ENCODE measurements at places on chromosomes 12 and 14.

- DNase-seq, result no peak
Observed at GRCh38 chr14:90922141-90922540, 105.9 kb upstream of the TTC7B start.

DNA sequence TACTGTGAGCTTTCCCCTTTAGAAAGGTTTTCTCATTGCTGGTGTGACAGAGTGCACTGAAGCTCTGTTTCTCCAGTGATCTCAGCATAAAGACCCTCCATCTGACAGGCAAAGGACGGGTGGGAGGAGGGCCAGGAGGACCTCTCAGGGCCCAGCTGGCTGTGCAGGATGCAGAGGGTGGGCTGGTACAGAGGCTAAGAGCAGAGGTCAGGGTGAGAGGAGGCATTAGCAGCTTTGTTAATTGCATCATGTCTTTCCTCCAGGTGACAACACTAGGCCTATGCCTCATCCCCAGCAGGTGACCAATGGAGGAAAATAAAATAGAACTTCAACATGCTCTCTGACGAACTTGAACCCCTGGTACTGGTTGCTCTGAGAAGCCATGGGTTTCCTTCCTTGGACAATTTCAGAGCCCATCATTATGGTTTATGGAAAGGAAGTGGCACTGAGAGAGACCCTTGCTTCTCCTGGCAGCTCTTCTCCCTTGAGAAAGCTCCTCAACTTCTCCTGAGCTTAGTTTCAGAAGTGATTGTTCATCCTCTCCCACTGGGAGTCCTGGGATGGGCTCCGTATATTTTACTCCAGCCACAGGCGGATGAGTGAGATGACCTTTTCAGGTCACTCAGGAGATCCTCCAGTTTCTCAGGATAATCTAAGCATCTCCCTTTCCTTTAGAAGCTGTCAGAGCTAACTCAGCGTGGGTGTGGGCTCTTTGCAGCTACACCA, 45.8 kb upstream of the ATP23 start:
- no peak for DNase-seq

DNA sequence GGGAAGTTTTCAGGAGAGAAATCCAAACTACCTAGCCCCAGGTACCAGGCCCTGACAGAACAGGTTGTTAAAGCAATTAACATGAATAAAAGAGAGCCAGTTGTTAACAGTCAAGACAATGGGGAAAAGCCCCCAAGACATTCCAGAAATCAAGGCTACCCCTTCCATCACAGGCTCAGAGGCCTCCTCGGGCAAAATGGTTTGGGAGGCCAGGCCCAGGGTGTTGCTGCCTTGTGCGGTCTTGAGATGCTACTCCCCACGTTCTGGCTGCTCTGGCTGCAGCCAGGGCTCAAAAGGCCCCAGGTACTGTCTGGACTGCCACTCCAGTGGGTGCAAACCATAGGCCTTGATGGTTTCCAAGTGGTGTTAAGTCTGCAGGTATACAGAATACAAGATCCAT, 7.0 kb downstream of the CRY1 start:
- no peak for DNase-seq

- DNase-seq, result peak; percentile 89
Observed at GRCh38 chr14:69152902-69153151, at the start of gene DCAF5. DCAF5 (minus strand) TSS chr14:69153119; CDS start chr14:69152978, 141 bp downstream.

GRCh38 chr12:44307506-44308168, 471.8 kb downstream of the TMEM117 start:
- no peak for DNase-seq

GRCh38 chr12:4148418-4149056, 125.0 kb upstream of the CCND2 start:
- no peak for DNase-seq

DNA sequence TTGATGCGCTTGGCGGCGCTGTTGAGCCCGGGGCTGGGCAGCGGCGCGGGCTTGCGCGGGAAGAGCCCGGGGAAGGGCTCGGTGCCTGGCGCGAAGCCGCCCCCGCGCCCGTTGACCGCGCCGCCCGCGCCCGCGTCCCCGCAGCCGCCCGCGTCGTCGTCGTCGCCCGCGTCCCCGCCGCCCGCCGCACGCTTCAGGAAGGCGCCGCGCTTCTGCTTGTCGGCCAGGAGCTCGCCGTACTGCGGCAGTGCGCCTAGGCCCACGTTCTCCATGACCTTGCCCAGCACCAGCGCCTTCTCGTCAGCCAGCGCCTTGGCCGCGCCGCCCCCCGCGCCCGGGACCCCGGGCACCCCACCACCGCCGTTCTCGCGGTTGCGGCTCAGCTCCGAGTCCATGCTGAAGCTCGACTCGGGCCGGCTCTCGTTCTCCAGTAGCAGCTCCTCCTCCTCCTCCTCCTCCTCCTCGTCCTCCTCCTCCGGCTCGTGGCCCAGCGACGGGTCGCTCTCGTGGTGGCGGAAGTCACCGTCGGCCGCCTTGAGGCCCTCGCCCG, 97.2 kb downstream of the BCL11B start:
- DNase-seq, result no peak

GRCh38 chr12:132489602-132490266, at the start of gene FBRSL1:
FBRSL1 (plus strand) TSS chr12:132490151.
- peak; percentile 96 for DNase-seq

- DNase-seq, result no peak
Observed at GRCh38 chr12:59733200-59733599, 137.4 kb downstream of the SLC16A7 start.

GRCh38 chr12:25323581-25323982, 72.9 kb upstream of the KRAS start:
- no peak for DNase-seq

GRCh38 chr14:61326847-61327246, 5.5 kb downstream of the PRKCH start:
- DNase-seq, result no peak

DNA sequence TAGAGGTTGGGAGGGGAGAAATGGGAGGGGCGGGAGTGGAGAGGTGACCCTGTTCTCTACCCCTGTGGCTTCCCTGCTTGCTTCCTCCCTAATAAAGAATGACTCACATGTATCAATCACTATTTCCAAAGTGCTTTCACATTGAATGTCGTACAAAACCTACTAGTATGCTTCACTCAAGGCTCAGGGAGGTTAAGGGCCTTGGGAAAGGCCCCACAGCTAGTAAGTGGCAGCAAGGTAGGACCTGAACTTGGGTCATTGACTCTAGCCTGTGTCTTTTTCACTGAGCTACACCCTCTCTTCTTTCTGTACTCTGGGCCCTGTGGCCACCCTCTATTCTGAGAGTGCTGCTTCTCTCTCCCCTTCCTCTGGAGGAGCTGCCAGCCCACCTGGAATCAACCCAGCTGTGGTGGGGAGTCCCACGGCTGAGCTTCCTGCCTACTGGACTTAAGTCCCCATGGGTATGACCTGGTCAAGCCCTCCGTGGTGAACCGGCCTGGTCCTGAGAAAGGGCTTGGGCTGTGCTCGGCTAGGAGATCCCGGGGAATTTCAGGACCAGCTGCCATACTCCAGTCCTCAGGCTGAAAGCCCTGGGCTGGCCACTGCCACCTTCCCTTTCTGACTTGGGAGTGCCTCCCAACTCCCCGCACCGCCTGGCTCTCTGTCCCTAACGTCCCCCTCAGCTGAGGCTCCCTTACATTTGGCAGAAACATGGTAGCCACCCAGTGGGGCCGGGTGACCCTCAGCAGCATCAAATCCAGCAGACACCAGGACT, 13.0 kb downstream of the SLC48A1 start:
- no peak for DNase-seq

GRCh38 chr12:122827258-122827657, 8.0 kb upstream of the HIP1R start:
- no peak for DNase-seq

DNA sequence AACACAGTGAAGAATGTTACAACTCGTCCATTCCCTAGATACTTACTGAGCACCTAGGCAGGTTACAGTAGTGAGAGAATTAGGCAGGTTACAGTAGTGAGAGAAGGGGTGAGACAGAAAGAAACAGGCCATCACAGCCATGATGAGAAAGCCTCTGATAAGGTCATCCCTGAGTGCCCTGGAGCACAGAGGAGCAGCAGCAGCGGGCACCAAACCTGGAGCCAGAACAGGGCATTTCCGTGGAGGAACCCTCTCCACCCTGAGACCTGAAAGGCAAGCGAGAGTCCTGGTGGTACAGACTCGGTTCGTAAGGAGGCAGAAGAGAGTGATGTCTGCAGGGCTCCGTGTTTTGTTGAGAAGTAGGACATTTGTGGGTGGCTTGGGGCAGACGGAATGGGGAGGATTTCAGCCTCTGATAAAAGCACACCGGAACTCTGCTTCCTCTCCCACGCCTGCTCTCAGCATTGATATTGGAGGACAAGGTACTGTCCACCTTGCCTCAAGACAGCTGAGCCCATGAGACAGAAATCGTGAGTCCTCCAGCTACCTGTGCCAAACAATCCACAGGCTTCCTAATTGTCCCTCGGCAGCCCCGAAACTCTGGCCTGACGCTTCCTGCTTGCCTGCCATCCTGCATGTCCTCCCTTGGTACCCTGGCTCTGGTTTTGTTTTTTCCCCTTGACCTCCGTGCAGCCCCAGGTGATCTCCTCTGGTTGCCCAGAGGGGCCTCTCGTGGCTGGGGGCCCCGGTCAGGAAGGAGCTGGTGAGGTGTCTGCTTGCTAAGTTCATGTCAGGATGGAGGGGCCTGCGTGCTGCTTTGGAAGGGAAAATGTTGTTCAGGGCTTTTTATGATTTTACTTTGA, 136.1 kb downstream of the GCH1 start:
- no peak for DNase-seq

DNA sequence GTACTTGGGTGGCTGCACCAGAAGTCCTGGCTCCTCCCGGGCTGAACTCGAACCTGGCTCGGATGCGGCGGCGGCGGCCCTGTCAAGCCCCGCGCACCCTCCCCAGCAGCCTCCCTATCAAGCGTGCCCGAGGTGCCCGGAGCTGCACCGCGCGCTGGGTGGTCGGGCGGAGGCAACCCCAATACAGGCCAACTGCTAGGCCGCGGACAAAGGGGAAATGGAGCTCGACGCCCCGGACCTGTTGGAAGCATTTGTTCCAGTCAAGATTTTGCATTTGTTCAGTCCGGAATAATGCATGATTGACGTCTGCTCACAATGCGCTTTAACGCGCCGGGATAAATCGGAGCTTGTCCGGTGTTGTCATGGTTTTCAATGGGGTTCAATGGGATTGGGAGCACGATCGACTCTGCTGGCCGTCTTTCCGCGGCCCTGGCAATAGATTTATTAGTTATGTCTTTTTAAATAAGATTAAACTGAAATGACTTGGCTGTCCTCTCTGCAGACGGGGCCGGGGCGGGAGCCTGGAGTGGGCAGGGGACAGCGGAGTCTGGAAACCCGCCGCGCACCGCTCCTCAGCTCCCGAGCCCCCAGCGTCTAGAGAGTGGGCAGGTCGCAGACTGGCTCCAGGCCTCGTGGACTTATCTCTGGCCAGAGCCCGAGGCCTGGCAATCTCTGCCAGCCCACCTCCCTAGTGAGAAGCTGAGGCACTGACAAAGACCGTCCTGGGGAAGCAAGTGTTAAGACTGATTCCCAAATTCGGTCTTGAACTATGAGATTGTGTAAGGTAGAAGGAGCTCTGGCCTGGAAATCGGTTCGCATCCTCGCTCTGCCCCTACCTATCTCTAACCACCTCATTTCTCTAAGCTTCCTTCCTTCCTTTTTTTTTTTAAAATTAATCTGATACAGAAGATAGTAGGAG, 1.7 kb upstream of the NKX2-8 start:
- peak; percentile 30 for DNase-seq

GRCh38 chr12:126936181-126936851, 1330.7 kb upstream of the TMEM132C start:
- no peak for DNase-seq

GRCh38 chr12:56338308-56339157, at the start of gene IL23A:
IL23A (plus strand) TSS chr12:56338884; CDS start chr12:56339045, 161 bp downstream.
- no peak for DNase-seq

- DNase-seq, result no peak
Observed at GRCh38 chr14:50344116-50344775, 32.1 kb downstream of the DMAC2L start.

GRCh38 chr14:103539056-103539825, 10.2 kb downstream of the TRMT61A start:
- DNase-seq, result no peak

DNA sequence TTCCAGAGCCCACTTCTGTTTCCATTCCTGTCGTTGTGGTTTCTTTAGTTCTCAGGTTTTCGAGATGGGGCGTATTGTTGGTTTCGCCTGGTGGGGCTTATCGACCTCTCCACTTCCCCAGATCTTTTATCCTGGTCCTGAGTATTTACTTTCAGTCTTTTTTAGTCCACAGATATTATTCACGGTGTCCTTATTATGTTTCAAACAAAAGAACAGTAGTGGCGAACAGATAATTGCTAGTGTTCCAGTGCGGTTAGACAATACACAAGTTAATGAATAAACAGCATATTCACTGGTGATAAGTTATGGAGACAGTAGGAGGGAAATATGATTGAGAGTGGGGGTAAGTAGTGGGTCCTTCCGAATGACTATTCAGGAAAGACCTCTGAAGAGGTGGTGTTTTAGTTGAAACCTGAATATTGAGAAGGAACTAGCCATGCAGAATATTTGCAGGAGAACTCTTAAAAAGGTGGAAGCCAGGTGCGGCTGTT, 668 bp downstream of the TMEM260 start:
- DNase-seq, result no peak

GRCh38 chr14:52553002-52553670, 500 bp downstream of the GPR137C start:
- peak; percentile 64 for DNase-seq

DNA sequence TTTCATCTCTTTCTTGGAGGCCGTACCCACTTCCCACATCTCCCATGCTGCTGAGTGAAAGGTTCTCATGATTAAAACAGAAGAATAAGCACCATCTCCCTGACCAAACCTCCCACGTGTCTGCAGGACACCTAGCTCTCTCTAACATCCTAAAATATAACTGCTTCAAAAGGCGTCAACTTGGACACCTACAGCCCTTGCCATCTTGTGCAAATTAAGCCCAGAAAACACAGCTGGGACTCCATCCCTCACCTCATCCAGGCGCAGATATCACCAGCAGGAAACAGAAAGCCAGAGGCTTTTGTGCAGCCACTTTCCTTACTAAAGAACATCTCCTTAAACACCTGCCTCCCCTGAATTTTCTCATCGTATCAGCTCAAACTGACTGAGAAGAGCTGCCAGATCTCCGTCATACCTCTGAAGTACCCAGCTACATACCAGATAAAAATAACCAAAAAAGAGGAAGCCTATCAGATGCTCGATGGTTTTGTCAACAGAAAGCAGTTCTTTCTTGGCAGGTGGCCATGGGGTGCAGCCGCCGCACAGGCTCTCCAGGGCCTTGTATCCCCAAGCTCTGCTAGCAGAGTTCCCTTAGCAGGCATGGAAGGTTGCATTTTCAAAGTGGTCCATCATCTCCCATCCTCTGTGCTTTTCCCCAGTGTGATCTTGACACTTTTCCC, 28.8 kb downstream of the MAP3K9 start:
- DNase-seq, result no peak

Measured in nephron progenitor cell (in vitro differentiated cells).